ENCODE measurements at places on chromosomes 6 and 20.

DNA sequence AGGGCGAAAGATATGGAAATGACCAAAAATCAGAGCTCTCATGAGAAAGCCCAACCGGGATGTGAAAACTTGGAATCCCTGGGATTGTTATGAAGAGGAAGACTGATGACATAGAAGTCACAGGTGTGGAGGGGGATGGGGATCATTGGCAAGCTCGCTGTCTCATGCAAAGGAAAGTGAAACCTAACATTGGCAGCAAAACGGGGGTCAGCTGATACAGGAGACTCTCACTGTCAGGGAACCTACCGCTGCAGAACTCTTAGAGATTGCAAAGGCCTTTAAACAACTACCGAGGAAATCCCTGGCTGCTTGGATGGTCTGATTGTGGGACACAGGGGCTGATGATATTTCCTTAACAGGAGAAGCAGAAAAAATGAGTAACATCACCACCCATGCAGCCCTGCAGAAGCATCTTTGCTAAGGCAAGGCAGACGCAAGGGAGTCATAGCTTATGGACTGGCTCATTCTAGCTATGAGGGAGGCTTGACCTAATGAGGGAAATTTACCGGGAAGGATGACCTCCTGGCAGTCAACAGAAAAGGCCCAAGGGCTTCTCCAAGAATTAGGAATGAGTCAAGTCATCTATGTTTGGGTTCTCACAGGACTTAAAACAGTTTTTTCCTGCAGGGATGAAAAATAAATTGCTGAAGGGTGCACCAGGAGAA lies 7.0 kb downstream of the MUC21 start:
- no peak for DNase-seq

- no peak for DNase-seq
Observed at GRCh38 chr20:63314015-63314471, 21.1 kb downstream of the COL20A1 start.

GRCh38 chr6:15527838-15528617 lies 134.8 kb downstream of the DTNBP1 start:
- no peak for DNase-seq

DNA sequence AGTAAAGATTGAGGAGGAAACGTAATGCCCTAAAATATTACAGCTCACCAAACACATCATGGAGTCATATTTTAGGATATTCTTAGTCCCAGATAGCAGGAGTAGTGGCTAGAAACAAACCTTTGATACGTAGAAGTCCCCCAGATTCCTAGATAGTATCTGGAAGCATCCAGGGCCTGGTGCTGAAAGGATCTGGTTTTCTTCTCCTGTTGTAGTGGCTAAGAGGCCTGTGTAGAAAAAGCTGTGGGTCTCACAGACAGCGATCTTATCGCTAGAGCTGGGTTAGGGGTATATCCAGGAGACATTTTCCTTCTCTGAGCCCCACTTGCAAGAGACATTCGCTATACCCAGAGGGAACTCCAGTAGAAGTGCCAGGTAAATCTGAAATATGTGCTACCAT lies 139.9 kb downstream of the KCNQ5 start:
- DNase-seq: no peak

GRCh38 chr6:996271-996852 lies 303.4 kb upstream of the EXOC2 start:
- DNase-seq: no peak

DNA sequence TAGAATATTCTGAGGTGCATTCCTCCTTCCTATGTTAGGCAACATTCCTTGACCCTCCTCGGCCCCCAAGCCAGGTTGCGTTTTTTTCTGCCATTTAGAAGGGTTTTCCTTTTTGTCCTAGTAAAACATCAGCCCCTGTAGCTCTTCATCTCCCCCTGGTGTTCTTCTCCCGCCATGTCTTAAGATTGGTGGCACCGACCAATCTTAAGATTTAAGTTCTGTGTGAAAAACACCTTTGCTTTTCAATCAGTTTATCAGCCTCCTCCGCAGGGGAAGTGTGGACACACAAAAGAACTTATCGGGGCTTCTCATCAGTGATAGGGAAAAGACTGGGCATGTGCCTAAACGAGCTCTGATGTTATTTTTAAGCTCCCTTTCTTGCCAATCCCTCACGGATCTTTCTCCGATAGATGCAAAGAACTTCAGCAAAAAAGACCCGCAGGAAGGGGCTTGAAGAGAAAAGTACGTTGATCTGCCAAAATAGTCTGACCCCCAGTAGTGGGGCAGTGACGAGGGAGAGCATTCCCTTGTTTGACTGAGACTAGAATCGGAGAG lies 719 bp upstream of the EDN1 start:
- peak; percentile 91 for DNase-seq

- DNase-seq: peak; percentile 38
Observed at GRCh38 chr6:112117554-112117953, 30.2 kb downstream of the FAM229B start.

DNA sequence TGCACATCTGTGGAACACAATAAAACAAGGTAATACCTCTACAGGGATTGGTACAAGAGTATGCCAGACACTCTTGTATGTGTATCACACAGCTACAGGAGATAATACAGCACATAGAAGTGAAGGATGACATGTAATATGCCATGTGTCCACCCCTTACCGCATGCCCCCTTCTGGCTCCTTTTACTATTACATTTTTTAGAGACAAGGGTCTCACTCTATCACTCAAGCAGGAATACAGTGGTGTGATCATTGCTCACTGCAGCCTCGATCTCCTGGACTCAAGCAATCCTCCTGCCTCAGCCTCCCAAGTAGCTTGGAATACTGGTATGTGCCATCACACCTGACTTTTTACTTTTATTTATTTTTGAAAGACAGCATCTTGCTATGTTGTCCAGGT lies 4.2 kb upstream of the NCR3 start:
- DNase-seq: peak; percentile 67

- DNase-seq: no peak
Observed at GRCh38 chr6:21868226-21868625, 274.7 kb downstream of the SOX4 start.

- DNase-seq: peak; percentile 93
Observed at GRCh38 chr20:7841971-7842310, 98.3 kb downstream of the HAO1 start.

DNA sequence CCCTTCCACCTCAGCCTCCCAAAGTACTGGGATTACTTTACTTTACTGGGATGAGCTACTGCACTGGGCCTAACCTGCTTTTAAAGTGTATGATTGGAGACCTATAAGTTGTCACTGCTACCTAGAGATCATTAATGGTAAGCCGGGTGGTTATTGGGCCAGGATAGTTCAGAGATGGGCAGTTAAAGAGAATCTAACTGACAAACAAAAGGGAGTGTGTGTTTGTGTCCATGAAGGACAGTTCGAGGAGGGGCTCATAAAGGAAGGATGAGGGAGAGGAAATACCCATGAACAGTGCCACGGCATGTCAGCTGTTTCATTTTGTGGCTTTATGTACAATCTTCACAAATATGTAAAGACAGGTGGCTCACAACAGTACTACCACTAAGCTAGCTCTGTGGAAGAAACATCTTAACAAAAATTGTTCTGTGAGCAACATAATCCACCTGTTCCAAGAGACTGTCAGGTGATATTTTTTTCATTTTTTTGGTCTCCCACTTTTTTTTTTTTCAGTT lies 69.7 kb upstream of the FAM8A1 start:
- no peak for DNase-seq

DNA sequence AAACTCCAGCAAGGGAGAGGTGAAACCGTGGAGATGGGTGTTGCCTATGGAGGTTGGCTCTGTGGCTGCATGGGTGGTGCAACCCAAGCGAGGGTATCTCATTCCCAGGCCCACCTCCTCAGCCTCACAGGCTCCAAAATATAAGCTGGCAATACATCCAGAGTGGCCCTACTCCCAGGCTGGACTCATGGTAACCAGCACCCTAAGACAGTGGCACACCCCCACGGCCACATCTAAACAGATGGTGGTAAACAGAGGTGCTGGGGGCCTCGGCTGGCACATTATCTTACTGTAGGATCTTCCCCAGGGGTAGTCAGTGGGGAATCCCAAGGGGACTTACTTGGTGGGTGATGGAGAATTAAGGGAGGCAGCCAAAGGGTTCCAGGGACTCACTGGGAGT lies 33.7 kb upstream of the CCND3 start:
- DNase-seq: no peak

DNA sequence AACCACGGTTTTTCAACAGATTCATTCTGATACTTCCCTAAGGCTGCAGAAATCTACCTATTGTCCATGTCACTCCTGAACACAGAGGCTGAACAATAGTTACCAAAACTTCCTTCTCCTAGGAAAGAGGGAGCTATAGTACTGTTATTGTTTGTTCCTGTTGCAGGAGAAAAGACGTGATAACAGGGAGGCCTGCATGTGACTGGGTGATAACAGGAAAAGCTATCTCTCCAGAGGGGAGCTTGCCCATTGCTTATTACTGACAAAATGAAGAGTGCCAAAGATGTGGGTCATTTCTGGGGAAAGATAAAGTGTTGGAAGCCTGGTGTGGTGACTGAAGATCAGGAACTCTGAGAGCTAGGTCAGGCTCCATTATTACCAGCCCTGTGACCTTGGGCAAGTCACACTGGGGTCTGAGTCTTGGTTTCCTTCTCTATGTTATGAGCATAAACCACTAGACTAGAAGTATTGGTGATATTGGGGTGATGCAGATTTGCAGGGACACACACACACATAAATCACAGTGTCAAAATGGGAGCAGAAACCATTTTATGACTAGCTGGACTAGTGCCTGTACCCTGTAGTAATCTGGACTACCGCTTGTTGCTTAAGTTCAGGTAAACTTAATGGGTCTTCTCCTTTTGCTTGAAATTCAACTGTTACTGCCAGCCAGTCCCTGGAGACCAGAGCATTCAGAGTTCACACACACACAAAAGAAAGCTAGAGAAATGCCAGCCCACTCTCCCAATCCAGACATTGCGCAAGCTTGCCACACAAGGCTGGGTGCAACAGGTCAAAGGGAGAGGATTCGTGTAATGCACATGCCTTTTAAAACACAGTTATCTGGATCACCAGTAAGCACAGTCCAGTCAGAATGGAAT lies 136.0 kb upstream of the CNR1 start:
- no peak for DNase-seq

DNA sequence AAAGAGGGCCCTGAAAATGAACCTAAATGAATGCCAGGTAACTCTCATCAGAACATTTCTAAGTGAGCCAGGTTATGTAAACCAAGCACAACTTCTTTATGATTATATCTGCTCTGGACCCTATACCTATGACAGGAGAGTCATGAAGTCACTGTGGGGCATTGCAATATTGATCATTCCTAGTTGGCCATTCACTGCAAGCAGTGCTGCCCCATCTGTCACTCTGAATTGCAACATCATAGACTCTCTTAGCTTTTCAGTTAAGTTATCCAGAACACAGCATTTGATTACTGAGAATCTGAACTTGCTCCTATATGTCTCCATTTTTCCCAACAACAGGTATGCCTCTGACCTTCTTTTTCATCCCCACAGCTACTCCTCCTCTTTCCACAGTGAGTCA lies 3.3 kb downstream of the COL21A1 start:
- no peak for DNase-seq

GRCh38 chr6:159233365-159234101 lies 64.3 kb downstream of the FNDC1 start:
- DNase-seq: no peak

- DNase-seq: no peak
Observed at GRCh38 chr6:111780393-111780792, 92.9 kb downstream of the FYN start.

GRCh38 chr6:162267641-162268040 lies 459.9 kb downstream of the PRKN start:
- DNase-seq: no peak

DNA sequence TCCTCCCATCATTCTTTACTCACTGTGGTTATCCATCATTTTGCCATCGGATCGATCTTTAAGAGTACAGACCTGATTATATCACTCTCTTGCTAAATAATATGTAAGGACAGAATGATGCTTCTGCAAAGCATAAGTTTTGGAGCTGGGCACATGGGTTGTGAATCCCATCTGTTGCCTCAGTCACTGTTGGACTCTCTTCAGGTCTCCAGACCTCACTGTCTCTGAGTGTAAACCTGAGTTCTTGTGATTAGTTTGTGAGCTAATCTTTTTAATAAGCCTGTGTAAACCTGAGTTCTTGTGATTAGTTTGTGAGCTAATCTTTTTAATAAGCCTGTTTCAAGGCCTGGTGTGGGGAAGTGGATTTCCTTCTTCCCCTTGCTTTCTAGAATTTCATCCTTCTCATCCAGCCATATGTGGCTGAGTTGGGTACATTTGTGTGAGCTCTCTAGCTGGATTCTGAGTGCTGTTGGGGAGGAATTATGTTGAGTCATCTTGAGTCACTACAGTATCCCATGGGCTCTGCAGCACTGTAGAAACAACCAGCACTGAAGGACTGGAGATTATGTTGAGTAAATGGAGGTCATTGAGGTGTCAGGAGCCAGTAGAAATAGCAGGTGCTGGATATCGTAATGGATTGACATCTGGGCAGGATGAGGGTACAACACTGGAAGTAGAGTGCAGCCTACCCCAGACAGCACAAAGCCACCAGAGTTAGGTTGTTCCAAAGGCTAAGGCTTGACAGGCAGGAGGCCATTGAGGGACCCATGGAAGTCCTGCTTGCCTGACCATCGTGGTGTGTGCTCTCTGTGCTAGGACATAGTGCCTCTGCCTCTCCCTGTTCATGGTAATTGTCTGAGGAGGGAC lies 52.4 kb downstream of the SCAND1 start:
- peak; percentile 65 for DNase-seq

- DNase-seq: no peak
Observed at GRCh38 chr6:43984442-43985321, 142.6 kb downstream of the MRPL14 start.

GRCh38 chr20:39453890-39454289 lies 491.7 kb downstream of the DHX35 start:
- no peak for DNase-seq

DNA sequence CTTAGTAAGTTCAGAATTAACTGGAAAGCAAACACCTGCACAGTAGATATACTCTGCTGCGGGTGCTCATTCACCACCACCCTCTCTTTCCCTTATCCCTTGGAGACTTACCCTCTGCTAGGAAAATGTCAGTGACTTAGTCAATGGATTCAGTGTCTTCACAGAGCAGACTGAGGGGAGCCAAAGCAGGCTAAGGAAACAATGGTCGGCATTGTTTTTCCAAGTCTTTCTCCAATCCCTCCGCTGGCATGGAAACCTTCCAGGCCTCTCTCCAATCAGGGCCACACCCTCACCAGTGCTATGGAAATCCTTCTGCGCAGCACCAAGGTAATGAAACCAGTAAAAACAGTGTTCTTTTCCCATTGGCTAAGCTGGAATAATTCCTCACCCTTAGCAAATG lies 531.2 kb downstream of the TFAP2B start:
- DNase-seq: no peak

DNA sequence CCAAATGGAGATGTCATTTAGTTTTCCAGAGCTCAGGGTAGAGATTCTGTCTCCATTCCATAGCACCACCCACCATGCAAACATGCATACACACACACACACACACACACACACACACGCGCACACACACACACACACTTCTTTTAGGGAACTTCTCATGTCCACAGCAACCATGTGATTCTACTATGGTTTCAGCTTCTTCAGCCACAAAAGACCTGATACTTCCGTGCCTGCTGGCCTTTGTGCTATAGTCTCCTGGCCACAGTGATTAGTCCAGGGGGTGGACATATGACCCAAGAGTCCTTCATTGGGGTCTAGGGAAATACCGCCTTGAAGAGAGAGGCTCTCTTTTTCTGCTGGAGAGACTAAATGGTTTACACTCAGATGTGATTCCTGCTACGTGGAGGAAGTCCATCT lies 53.5 kb downstream of the CARMIL1 start:
- DNase-seq: no peak

Measured in endothelial cell of umbilical vein (primary cell).